Activated CD4-positive, alpha-beta T cell treated with anti-CD3 and anti-CD28 coated beads for 24 hours (primary cell): ENCODE measurements at places on chromosomes 6 and 20.

DNA sequence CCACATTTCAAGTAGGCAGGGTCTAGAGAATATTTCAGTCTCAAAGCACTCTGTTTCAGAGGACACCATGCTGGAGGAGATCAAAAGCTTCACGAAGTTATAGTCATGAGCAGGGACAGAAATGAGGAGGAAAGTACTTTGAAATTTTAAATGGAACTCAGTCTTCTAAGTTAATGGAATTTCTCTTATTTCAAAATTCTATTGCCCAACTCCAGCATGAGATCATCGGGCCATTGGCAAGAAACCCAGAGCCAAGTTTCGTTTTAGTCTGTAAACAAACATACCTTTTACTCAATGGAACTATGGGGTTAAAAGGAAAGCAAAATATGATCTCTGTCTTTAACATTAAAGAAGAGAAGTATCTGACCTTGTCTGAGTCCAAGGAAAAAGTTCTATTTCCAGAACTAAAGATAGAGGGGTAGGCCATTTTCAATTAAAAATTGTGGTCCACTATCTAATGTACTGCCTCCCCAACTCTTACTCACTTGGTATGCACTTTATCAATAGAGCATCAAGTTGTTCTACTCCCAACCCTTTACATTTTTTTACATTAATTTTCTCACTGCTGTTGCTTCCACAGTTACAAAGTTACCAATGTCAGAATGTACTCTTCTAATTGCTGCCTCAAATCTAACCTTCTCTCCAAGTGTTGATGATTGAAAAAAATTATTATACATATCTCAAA is 235.3 kb upstream of the NRSN1 start:
- no peak for DNase-seq

DNA sequence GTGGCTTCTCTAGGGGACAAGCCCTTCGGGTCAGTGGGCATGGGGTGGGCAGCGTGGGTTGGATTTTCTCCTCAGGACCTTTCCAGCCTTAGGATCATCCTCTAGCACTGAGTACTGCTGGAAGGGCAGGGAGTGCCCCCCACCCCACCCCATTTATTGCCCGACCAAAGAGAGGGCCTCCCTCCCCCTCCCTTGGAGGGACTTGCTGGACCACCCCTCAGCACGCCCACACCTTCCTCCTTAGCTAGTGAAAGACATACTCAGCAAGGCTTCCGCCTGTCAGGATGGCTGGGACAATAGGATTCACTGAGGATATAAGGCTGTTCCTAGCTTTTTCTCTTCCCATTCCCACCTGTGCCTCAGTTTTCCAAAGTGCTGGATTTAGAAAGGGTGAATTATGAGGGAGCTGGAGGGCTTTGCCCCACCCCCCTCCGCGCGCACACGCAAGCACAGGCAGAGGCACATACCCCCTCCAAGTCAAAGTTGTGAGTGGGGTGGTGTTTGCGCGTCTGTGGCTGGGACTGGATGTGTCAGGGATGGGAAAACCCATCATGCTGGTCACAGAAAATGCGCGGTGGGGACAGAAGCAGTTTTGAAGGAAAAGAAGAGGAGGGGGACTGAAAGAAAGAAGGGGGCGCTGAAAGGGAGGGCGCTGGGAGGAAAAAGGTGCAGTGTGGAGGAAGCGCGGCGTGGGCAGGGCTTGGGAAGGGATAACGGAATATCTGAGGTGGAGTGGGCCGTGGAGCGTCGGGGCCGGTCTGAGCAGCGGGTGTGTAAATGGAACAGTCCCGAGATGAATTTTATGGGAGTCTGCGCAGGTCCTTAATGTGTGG is 693 bp upstream of the SLC29A1 start:
- DNase-seq: no peak

DNA sequence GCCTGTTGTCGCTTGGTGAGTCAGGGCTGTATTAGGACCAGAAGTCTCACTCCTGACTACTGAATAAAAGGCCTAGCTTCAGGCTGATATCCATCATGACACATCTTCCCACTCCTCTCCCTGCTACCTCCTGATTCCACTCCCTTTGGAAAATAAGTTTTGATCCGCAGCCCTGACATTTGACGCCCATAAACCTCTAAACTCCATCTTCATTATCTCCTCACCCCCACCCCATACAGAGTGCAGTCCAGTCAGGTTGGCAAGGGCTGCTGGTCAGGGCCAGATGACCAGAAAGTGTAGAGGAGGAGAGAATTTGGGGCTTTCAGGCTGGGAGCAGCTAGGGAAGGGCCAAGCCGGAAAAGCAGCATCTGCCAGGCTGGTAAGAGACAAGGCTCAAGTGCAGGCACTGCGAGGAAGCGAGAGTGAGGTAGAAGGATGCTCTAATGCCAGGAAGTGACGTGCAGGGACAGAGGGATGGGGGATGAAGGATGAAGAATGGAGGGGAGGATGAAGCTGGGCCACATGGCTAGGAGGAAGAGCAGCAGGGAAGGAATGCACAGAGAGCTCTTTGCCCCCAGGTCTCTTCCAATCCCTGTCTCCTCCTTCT is 1.2 kb downstream of the GGT7 start:
- DNase-seq: no peak

DNA sequence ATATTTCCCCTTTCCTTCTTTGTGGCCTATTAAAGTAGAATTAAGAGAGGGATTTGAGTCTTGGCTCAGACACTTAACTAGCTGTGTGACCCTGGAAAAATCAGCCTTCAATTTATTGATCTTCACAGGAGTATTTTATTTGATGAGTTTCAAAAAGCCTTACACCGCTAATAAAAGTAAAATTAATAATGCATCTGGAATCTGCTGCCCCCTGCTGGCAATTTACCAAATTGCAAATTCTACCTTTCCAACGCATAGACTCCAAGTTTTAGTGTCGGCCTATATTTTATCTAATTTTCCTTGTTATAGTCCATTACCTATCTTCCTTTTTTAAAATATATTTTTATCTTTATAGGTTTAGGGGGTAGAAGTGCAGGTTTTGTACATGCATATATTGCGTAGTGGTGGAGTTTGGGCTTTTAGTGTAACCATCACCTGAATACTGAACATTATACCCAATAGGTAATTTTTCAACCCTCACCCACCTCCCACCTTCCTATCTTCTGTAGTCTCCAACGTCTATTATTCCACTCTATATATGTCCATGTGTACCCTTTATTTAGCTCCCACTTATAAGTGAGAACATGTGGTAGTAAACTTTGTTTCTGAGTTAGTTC is 46.3 kb downstream of the GOPC start:
- peak; percentile 53 for DNase-seq

- no peak for DNase-seq
Measured at GRCh38 chr20:14622796-14623195, 285.4 kb upstream of the FLRT3 start.

- DNase-seq: no peak
Measured at GRCh38 chr6:70616728-70617260, 50.1 kb downstream of the SDHAF4 start.

DNA sequence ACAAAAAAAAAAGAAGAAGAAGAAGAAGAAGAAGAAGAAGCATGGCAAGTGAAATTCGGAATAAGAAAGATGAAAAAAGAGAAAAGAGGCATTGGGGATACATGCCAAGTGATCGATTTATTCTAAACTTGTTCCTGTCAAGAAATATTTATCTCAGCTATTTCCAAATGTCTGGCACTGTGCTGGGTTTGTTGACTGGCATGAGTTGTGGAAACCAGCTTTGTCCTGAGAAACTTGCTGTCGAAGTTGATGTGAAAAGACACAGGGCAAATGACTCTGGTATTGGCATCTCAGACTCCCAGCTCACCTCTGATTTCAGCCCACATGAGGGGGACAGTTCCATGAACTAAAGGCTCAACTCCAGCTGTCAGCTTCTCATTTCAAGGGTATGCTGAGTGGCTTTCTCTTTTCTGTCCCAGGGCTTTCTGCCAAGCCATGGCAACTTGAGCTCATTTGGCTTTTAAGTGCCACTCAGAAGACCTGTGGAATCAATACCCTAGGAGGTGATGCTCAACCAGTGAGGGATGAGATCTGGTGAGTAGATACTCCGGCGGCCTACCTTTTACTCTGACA is 253.3 kb upstream of the JAG1 start:
- no peak for DNase-seq

- no peak for DNase-seq
Measured at GRCh38 chr6:28750926-28751458, 172.8 kb downstream of the TRIM27 start.

DNA sequence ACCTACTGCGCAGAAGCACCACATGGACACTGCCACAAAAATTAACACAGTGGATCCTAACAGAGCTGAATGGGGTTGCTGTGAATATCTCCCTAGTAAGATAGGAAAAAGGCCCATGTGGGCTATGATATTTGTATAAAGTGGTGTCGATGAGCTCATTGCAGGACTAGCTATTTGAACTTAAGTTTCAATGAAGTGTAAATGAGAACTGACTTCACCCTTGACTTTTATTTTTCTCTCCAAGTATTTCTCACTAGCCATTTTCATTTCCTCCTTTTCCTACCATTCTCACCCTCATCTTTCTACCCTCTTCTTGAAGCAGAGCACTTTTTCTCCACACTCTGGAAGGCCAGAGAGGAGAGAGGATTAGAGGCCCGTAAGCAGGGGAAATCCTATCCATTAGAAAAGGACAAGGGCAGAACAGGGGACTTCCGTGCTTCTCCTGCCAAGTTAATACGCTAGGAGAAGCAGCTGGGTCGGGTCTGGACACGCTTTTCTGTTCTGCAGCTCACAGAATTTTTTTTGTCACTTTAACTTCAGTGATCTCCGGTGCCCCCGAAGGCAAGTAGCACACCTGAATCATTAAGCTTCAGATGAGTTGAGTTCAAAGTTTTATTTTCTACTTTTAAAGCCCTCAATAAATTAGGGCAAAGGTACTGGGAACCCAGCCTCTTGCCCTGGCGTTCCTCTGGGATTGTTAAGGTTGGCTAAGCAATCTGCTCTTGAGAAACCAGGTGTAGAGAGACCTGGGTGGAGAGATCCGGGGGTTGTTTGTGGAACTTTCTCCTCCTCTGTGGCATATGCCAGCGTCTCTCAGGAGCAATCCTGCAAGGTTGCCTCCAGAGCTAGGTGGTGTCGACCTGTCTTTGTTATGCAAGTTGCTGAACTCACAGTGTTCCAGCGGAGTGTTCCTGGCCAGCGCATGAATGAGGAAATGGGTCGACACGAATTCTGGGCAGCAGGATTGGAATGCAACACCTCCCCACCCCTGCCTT is 56.2 kb upstream of the ARID1B start:
- DNase-seq: no peak

DNA sequence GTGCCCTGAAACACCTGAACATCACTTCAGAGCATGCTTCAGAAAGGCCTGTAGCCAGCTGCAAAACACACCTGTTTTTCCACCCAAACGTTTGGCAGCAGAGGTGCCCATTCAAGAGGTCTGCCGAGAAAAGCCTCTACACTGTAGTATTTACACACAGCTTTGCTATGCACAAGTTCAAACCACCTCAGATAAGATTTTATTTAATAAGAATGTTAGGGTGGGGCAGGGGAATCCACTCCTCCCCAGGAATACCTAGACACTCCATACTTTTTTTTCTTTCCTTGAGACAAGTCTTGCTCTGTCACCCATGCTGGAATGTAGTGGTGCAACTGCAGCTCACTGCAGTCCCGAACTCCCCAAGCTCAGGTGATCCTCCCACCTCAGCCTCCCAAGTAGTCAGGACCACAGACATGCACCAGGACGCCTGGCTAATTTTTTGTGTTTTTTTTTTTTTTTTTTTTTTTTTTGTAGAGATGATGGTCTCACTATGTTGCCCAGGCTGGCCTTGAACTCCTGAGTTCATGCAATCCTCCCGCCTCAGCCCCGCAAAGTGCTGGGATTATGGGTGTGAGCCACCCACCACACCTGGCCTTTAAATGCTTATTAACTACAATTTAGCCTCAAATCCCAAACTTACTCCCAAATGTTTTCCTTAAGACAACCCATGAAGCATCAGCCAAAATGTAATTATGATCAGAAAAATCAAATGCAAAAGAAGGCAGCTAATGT is 9.7 kb downstream of the MRPL14 start:
- no peak for DNase-seq

DNA sequence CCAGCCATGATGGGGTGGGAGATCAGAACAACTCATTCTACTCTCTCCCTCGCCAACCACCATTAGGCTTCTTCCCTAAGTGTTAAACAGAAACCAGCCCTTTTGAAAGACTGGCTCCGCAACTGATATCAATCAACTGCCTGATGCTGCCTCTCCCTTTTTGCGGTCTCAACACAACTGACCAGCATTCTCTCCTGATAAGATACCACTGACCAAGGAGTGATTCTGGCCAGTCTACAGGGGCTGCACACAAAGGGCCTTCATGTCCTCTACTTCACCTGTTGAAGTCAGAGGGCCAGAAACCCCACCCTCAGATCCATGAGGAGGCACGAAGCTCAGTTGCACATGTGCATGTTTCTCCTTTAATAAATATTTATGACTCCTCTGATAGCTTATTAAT is 145.1 kb downstream of the CD24 start:
- no peak for DNase-seq

DNA sequence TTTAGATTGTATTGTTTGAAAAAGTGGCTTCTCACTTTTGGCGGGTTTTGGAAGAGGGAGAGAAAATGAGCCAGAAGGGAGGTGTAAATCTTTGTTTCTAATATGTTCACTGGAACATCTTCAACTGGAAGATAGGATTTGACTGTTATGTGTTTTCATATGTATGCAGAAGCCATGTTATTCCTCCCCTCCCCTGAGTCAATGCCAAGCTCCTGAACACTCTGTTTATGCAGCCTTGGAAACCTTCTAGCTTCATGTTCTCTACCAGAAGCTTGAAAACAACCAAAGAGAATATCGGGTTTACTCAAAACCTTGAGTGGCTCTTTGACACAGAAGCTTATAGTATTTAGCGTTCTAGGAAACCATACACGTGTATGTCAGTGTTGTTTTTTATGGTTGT is 279.1 kb downstream of the PRL start:
- no peak for DNase-seq

GRCh38 chr6:52539607-52540006 is 37.3 kb downstream of the TRAM2 start:
- no peak for DNase-seq
